ENCODE measurements at places on chromosomes 12 and 14. TPM values are rescaled to one million over a fixed set of nuclear protein-coding genes. Genes with fewer than 3 reads are reported as not detected.

DNA sequence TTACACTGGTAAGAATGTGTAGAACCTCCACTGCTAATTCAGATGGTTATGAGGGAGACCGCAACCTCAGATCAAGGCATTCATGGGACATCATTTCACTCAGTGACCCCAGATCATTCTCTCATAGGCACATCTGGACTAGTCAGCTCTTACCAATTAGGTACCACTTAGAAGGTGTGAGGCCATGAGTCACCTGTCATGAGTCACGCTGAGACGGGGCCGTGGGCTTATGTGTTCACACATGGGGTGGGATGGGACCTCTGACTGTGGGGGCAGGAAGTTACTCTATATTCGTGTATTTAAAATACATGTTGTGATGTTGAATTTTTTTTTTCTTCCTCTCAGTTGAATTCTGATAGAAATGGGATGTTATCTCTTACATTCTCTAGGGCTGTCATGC, 55.9 kb downstream of the CCDC92 start:
- H3K4me1 ChIP-seq: no peaks in the 10 kb centered on the region
- no peaks in the 10 kb centered on the region for H3K36me3 ChIP-seq
- no peak for DNase-seq
- no peak overlapping the region for H3K27ac ChIP-seq
- no peaks in the 10 kb centered on the region for H3K27me3 ChIP-seq

KRT83 gene
- total RNA-seq: 0.59 TPM

DNA sequence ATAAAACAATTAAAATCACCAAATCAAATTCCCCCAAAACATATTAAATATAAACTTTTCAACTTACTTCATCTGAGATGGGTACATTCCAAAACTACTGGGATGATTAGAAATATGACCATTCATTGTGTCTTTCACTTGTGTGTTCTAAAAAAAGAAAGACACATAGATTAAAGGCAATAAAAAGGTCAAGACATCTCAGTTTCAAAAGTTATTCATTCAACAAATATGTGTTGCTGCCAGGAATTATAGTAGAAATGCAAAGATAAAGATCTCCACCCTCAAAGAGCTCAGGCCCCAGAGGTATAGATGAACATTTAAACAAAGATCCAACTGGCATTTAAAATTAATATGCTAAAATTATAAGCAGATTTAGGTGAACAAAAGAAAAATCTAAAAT, 106.4 kb downstream of the EPS8 start:
- H3K36me3 ChIP-seq: no peaks in the 10 kb centered on the region
- no peak overlapping the region for H3K4me3 ChIP-seq
- no peak overlapping the region for H3K27ac ChIP-seq
- no peaks in the 10 kb centered on the region for H3K4me1 ChIP-seq

DNA sequence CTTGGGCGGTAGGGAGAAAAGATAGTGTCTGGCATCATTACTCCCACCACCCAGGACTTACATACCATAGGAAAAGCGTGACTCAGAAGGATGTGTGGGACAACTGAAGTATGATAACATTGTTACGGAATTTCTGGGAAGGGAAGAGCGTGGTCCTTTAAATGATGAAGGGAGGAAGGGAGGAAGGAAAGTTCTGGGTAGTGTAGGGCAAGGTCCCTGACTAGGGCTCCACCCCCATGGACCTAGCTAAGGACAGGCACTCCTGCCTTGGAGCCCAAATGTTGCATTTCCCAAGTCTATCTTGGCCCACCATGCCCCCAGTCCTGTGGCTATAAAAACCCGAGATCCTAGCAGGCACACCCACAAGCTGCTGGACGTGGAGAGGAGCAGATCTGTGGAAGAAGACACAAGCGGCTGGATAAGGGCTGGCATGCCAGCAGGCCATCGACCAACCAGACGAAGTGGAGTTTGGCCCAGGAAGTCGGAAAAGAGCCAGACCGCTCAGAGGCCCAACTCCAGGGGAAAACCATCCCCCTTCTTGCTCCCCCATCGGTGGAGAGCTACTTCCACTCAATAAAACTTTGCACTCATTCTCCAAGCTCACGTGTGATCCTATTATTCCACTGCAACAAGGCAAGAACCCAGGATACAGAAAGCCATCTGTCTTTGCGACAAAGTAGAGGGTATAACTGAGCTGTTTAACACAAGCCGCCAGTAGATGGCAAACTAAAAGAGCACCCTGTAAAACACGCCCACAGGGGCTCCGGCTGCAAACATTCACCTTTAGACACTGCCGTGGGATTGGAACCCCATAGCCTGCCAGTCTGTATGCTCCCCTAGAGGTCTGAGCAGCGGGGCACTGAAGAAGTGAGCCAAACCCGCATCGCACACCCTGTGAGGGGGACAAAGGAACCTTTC, 23.0 kb upstream of the RAB21 start:
- no peaks in the 10 kb centered on the region for H3K4me1 ChIP-seq
- no peak overlapping the region for H3K27ac ChIP-seq
- H3K36me3 ChIP-seq: no peaks in the 10 kb centered on the region
- DNase-seq: no peak

GRCh38 chr14:74882103-74882920, 596 bp downstream of the DLST start:
- no peak for DNase-seq
- no peaks in the 10 kb centered on the region for H3K36me3 ChIP-seq
- peaks cover 2% of the 10 kb centered on the region for H3K4me1 ChIP-seq
- no peaks in the 10 kb centered on the region for H3K27me3 ChIP-seq

C12orf50 gene
- not detected for total RNA-seq

DNA sequence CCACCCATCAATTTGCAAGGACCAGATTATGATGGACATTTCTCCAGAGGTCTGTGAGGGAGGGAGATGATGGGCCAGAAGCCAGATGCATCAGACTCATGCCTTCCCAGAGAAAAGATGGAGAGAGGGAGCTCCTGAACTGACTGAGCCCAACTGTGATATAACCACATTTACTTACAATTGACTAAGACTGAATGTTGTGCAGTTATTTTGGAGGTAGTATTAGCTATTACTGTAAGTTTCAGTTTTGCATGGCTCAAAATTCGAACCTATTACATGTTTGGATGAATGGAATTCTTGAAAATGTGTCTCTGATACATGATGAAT, 211.1 kb upstream of the SFSWAP start:
- H3K36me3 ChIP-seq: no peaks in the 10 kb centered on the region
- no peaks in the 10 kb centered on the region for H3K4me1 ChIP-seq
- no peaks in the 10 kb centered on the region for H3K27me3 ChIP-seq

- H3K36me3 ChIP-seq: no peaks in the 10 kb centered on the region
- no peak for DNase-seq
- no peak overlapping the region for H3K27ac ChIP-seq
- no peaks in the 10 kb centered on the region for H3K4me1 ChIP-seq
- no peaks in the 10 kb centered on the region for H3K27me3 ChIP-seq
Observed at GRCh38 chr14:58702441-58703160, 64.8 kb downstream of the DACT1 start.

GALNT16 gene
- 20.6 TPM for total RNA-seq

DNA sequence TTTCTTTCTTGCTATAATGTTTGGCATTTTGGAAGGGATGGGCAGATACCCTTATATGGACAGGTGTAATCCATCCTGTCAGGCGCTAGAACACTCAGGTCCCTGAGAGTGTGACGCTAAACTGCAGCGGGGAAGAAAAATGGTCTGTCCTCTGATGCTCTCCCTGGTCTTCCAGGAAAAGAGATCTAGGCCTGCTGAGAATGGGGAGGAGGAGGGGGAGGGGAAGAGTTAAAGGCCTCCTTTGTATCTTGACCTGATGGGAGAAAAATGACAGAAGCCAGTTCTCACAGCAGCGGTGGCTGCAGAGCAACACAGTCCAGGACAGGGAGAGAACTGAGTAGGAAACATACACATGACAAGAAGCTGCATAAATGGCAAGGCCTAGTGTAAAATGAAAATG, 61.1 kb downstream of the RPS6KA5 start:
- no peaks in the 10 kb centered on the region for H3K36me3 ChIP-seq
- H3K4me1 ChIP-seq: no peaks in the 10 kb centered on the region
- H3K27ac ChIP-seq: no peak overlapping the region
- H3K4me3 ChIP-seq: no peak overlapping the region
- no peaks in the 10 kb centered on the region for H3K27me3 ChIP-seq
- no peak for DNase-seq

GRCh38 chr14:89370381-89370780, 46.7 kb downstream of the FOXN3 start:
- H3K4me1 ChIP-seq: no peaks in the 10 kb centered on the region
- no peak overlapping the region for H3K27ac ChIP-seq
- H3K27me3 ChIP-seq: no peaks in the 10 kb centered on the region
- H3K36me3 ChIP-seq: no peaks in the 10 kb centered on the region

CAPZA3 gene
- total RNA-seq: not detected

MYO1H gene
- 2.0 TPM for total RNA-seq

DNA sequence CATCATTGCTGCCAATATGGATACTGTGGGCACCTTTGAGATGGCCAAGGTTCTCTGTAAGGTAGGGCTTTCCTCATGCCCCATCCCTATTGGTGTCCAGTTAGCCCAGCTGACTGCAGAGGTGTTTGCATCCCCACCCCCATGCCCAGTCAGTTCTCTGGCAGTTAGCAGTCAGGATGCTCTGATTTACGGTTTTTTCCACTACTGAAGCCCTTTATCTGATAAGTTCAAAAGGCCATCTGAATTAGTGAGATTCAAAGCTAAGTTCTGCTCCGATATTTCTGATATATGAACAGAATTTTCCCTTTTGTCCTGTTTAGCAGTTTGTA, 773 bp downstream of the GMPR2 start:
- DNase-seq: no peak
- peaks cover 5% of the 10 kb centered on the region for H3K4me1 ChIP-seq
- H3K36me3 ChIP-seq: no peaks in the 10 kb centered on the region
- H3K27me3 ChIP-seq: no peaks in the 10 kb centered on the region

DNA sequence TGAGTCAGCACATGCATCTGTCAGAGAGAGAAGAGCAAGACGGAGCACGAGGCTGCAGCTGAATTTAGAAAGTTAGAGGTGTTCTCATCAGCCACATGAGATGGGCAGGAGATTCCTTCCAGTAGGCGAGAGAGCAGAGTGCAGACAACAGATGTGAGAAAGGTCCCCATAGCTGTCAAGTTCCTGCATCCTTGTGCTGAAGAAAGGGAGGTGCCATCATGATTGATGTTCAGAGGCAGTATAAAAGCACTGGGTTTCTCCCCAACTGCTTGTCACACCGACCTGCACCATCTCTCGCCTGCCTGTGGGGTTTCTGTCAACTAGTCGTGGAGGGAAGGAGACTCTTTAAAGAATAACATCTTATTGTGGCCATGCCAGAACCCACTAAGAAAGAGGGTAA, at the start of gene MYBPC1:
TSS of gene MYBPC1 (plus strand) at position 272 of the 400 bp plus-strand sequence. CDS start at position 372, 100 bp downstream.
- H3K27ac ChIP-seq: no peak within 1 kb of the TSS
- H3K4me3 ChIP-seq: no peak within 1 kb of the TSS
- H3K4me1 ChIP-seq: no peaks in the 10 kb centered on the region
- no peaks in the 10 kb centered on the region for H3K36me3 ChIP-seq

DNA sequence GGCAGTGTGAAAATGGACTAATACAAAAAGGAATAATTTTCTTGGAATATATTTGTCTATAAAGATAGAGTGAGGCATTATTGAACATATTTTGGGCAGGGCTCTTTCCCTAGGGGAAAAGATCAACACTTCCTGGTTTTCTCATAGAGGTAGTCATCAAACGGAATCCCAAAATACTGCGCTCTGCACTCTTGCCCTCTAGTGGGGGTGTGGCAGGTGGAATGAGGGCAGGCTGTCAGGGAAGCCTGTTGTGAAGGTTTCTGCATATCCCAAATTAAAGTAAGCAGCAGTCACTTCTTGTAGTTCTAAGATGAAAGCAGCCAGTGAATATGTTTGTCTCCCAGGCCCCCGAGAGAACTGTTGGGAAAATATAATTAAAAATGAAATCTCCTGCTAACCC, 666.8 kb upstream of the TMEM132C start:
- no peaks in the 10 kb centered on the region for H3K27me3 ChIP-seq
- H3K4me1 ChIP-seq: no peaks in the 10 kb centered on the region
- H3K27ac ChIP-seq: no peak overlapping the region
- H3K36me3 ChIP-seq: no peaks in the 10 kb centered on the region

Measured in breast epithelium (tissue), 4 donors.